ENCODE measurements at places on chromosomes 3 and 15.

GRCh38 chr3:128775906-128776542 lies 50.0 kb downstream of the RAB7A start:
- H3K27me3 ChIP-seq: no peaks in the 10 kb centered on the region
- no peak overlapping the region for H3K4me3 ChIP-seq
- peaks cover 37% of the 10 kb centered on the region for H3K4me1 ChIP-seq
- no peak for DNase-seq
- peak overlapping the region; percentile 8 for H3K27ac ChIP-seq
- H3K36me3 ChIP-seq: peaks cover 35% of the 10 kb centered on the region

DNA sequence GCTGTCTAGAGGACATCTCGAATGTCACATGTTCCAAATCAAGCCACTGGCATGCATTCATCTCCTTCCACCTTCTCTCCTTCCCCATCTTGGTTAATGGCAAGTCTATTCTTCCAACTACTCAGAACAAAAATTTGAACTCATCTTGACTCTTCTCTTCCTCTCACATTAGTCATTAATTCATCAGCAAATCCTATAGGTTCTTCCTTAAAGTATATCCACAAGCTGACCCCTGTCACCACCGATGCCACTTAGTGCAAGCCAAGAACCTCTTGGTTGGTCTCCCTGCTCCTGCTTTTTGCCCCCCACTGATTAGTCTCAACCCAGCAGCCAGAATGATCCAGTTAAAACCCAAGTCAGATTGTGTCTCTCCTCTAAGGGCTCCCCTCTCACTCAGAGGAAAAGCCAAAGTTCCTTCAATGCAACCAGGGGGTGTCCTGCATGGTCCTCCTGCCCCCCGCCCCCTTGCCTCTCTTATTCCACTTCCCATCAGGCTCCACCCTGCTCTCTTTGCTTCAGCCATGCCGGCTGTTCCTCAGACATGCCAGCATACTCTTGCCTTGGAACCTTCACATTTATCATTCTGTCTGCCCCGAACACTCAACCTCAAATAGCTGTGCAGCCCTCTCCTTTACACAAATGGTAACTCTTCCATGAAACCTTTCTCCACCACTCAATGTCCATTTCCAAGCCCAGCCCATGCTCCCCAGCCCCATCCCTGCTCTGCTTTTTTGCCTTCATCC lies 1.0 kb upstream of the GALNT15 start:
- H3K4me3 ChIP-seq: no peak overlapping the region
- no peak overlapping the region for H3K27ac ChIP-seq
- no peak for DNase-seq

DNA sequence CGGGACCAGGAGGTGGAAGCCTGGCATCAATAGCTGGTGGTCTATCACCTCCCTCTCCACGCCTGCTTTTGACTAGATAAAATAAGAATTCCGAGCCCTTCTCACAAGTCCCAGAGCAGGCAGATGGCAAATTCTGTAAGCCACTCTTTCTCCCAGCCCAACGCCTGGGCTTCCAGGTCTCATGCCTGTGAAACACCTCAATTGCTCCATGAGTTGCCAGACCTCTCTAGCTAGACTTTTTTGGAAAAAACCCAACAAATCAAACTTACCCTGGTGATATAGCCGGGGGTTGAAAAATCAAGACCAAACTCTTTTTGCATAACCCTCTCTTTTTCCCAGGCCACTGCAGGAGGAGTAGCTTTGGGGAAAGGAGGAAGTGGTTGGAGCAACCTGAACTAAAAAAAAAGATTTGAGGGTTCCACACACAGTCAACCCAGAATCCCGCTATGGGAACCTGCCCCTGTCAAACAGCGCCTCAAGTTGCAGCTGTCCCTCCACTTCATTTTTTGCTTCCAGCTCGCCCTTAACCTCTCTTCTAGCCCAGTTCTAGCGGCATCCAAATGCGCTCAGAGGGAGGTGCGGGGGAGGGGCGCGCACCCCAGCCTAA lies 7.0 kb downstream of the BHLHE40 start:
- no peaks in the 10 kb centered on the region for H3K27me3 ChIP-seq
- DNase-seq: no peak
- peaks cover 73% of the 10 kb centered on the region for H3K4me1 ChIP-seq
- H3K36me3 ChIP-seq: peaks cover 54% of the 10 kb centered on the region
- H3K4me3 ChIP-seq: peak overlapping the region; percentile 76

DNA sequence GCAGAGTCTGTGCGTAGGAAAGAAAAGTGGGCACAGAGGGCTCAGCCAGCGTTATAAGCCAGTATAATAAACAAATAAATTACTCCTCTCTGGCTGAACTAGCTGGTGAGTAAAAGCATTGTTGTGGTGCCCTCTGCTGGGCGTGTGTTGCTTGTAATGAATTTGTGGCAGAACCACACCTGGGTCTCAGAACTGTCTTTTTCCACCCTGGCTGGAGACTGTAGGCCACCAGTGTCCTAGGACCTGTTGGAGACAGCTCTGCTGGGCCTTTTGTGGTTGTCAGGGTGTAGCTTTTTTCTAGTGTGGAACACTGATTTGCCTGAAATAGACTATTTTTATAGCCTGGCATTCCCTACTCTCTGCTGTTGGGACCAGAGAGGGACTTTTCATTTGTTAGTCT lies 130.5 kb upstream of the EIF1B start:
- no peak overlapping the region for H3K27ac ChIP-seq
- no peaks in the 10 kb centered on the region for H3K36me3 ChIP-seq
- H3K4me1 ChIP-seq: no peaks in the 10 kb centered on the region
- DNase-seq: peak; percentile 58
- H3K4me3 ChIP-seq: no peak overlapping the region
- H3K27me3 ChIP-seq: no peaks in the 10 kb centered on the region

GRCh38 chr15:62393196-62393595 lies 228.1 kb upstream of the C2CD4B start:
- peaks cover 23% of the 10 kb centered on the region for H3K4me1 ChIP-seq
- peaks cover 25% of the 10 kb centered on the region for H3K27me3 ChIP-seq
- no peak for DNase-seq
- H3K4me3 ChIP-seq: no peak overlapping the region
- H3K36me3 ChIP-seq: no peaks in the 10 kb centered on the region
- H3K27ac ChIP-seq: no peak overlapping the region

GRCh38 chr3:51538115-51538458 lies 432 bp upstream of the RAD54L2 start:
- no peaks in the 10 kb centered on the region for H3K27me3 ChIP-seq
- H3K36me3 ChIP-seq: peaks cover 14% of the 10 kb centered on the region
- H3K4me1 ChIP-seq: peaks cover 35% of the 10 kb centered on the region
- H3K27ac ChIP-seq: peak overlapping the region; percentile 80
- DNase-seq: peak; percentile 20

DNA sequence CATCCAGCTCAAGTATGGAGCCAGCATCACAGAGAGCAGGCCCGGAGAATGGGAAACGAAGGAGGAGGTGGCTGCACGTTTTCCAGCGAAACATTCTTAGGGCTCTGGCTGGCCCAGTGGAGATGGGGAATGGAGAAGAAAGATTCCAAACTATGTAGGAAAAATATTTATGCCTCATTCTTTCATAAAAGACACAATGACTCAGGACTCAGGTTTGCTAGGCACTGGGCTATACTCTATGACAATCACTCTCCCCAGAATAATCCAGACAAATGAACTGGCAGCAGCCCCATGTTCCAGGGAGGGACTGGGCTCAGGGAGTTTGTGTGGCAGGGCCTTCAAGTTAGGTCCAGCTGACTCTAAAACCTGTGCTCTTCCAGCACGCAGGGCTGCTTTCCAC lies 110.8 kb upstream of the RAD18 start:
- H3K36me3 ChIP-seq: no peaks in the 10 kb centered on the region
- H3K27ac ChIP-seq: no peak overlapping the region
- no peak overlapping the region for H3K4me3 ChIP-seq
- DNase-seq: no peak

GRCh38 chr3:74059923-74060600 lies 435.3 kb upstream of the PDZRN3 start:
- H3K36me3 ChIP-seq: no peaks in the 10 kb centered on the region
- no peaks in the 10 kb centered on the region for H3K27me3 ChIP-seq
- no peak overlapping the region for H3K4me3 ChIP-seq
- DNase-seq: no peak
- no peak overlapping the region for H3K27ac ChIP-seq
- no peaks in the 10 kb centered on the region for H3K4me1 ChIP-seq

DNA sequence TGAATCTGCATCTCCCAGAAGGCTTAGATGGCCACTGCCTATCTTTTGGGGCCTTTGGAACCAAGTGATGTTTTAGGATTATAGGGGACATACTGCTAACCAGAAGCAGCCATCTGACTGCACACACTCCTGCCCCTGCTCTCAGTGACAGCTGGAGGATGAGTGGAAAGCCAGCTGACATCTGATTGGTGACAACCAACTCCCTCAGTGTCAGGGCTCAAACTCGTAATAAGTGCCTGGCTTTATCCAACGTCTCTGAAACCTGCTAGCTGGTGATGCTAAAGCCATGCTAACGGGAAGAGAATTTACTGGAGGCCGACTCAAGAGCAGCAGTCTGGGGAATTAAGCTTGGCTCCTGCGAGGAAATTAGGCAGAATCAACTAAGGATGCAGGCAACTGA lies 35.1 kb downstream of the KY start:
- peak; percentile 4 for DNase-seq
- H3K36me3 ChIP-seq: no peaks in the 10 kb centered on the region
- no peak overlapping the region for H3K27ac ChIP-seq
- H3K27me3 ChIP-seq: no peaks in the 10 kb centered on the region
- no peaks in the 10 kb centered on the region for H3K4me1 ChIP-seq

DNA sequence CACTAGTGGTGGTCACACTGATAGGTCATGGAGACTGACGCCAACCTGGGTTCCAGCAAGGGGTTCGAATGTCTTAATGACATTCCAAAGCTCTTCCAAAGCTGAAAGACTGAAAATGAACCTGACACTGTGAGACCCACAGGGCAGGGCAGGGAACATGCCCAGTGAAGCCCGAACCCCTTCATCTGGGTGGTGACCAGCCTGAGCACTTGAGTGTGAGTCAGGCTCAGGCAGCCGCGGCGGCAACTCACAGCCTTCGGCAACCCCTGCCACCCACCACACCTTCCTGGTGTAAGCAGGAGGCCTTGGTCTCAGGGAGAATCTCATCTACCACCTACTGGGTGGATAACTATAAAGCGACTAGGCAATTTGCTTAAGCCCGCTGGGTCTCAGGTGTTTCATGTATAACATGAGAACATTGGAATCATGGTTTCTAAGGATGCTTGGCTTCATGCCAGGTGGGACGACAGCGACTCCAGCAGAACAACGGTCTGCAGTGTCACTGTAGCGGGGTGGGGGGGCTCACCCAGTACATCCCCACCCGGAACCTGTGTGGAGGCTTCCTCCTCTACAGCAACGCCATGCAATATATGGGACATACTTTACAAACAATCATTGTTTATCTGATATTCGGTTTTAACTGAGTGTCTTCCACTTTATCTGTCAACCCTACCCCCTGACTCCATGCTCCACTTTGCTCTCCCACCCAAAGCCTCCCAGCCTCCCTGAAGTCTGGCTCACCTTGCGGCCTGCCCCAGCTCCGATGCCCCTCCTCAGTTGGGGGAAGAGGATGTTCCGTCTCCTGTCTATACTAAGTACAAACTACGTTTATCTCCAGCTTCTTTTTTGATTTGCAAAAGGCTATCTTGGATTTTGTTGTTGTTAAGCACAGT lies 125.0 kb upstream of the MEF2A start:
- peaks cover 19% of the 10 kb centered on the region for H3K27me3 ChIP-seq
- H3K4me3 ChIP-seq: no peak overlapping the region
- no peak overlapping the region for H3K27ac ChIP-seq
- no peaks in the 10 kb centered on the region for H3K36me3 ChIP-seq
- peak; percentile 14 for DNase-seq

DNA sequence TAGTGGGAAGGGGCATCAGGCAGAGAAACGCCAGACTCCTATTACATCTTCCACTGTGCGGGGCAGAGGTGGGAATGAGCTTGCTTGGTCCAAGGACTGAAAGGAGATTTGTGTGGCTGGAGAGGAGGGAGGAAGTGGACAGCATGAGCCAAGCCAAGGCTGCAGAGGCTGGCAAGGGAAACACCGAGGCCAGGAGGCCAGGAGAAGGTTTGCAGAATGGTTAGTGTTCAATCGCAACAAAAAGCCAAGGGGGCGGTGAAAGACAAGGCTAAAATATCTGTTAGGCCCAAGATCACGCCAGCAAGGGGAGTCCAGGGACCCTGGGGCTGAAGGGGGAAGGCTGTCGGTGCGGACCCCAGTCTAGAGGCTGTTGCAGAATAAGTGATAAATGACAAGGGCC lies 75.8 kb downstream of the CPN2 start:
- H3K4me1 ChIP-seq: peaks cover 17% of the 10 kb centered on the region
- H3K27me3 ChIP-seq: peaks cover 8% of the 10 kb centered on the region
- H3K36me3 ChIP-seq: no peaks in the 10 kb centered on the region
- peak overlapping the region; percentile 52 for H3K27ac ChIP-seq
- no peak overlapping the region for H3K4me3 ChIP-seq

DNA sequence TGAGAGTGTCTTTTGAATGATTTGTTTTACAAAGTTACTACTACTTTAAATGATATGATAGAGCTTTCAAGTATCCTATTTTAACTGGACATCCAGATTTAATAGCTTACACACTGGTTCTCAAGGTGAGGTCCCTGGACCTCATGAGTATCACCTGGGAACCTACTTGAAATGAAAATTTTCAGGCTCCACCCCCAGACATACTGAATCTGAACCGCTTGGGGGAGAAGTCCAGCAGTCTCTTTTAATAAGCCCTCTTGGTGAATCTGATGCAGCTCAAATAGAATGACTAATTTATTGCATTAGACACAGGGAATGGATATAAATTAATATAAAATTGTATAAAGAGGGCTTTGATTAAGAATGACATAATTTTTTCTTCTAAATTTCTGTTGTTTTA lies 29.4 kb upstream of the SLITRK3 start:
- no peaks in the 10 kb centered on the region for H3K4me1 ChIP-seq
- no peak overlapping the region for H3K27ac ChIP-seq
- no peak overlapping the region for H3K4me3 ChIP-seq
